COR-L47 (cell line): ENCODE measurements at places on chromosomes 3 and 15.

GRCh38 chr3:71407823-71408222 is 175.7 kb downstream of the FOXP1 start:
- no peak for DNase-seq

DNA sequence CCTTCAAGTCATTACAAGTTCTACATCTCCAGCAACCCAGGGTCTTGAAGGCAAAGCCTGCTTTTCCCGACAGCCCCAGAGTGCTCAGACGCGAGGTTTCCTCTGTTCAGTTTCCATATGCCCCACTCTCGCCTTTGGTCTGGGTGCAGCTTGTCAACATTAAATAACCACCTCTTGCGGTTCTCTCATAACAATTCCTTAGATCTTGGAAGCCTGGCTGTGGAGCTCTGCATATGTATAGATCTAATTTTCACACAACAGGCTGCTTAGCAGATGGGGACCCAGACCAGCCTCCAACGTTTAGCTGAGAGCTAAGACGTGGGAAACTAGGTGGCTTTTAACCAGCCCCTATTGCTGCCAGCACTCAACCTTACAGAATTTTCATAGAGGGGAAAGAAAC is 295.5 kb downstream of the RPLP1 start:
- no peak for DNase-seq

DNA sequence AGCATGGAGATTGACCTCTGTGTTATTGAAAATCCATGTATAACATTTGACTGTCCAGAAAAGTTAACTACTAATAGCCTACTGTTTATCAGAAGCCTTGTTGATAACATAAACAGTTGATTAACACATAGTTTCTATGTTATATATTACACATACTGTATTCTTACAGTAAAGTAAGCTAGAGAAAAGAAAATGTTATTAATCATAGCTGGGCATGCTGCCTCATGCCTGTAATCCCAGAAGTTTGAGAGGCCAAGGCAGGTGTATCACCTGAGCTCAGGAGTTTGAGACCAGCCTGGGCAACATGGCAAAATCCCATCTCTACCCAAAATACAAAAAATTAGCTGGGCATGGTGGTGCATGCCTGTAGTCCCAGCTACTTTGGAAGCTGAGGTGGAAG is 163.3 kb downstream of the EPHA6 start:
- no peak for DNase-seq

- DNase-seq, result no peak
These were observed 164.0 kb upstream of the NR2F2 start for GRCh38 chr15:96166223-96167200.

DNA sequence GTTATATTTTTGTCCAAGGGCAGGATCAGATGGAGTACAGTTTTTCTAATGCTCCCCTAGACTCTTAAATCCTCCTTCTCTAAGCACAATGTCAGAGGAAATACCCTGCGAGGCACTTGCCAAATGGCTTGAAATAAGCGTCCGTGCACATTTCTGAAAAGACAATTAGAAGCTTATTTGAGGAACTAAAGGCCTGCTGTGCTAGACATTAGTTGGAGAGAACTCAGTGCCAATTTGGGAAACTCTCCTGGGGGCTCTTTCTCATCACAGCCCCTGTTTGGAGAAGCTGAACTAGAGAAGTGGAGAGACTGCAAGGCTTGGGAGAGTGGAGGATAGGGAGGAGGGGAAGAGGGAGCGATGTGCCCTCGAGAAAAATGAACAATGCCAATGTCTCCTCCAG is 247.6 kb upstream of the C2CD4B start:
- no peak for DNase-seq

DNA sequence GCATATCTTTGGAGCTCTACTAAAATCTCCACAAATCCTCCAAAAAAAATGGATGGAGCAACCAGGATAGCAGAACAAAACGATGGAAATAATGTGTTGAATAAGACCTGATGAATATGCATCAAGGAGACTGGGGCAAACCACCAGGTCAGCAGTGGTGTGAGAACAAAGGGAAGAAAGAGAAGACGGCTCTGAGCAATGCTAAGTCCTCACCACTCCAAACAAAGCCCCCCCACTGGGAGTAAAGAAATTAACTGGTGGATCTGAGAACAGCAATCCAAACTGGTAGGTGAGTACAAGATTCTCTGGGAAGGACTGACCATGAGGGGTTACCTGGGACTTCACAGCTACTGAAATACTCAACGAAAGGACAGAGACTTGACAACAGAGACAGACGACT is 977.3 kb downstream of the TBL1XR1 start:
- DNase-seq, result no peak

GRCh38 chr3:49013738-49014660 is 4.4 kb downstream of the DALRD3 start:
- DNase-seq, result no peak

GRCh38 chr15:90529011-90529370 is 732 bp upstream of the CRTC3 start:
- no peak for DNase-seq

- no peak for DNase-seq
These were observed 59.5 kb downstream of the SNRK start for GRCh38 chr3:43345877-43346276.

DNA sequence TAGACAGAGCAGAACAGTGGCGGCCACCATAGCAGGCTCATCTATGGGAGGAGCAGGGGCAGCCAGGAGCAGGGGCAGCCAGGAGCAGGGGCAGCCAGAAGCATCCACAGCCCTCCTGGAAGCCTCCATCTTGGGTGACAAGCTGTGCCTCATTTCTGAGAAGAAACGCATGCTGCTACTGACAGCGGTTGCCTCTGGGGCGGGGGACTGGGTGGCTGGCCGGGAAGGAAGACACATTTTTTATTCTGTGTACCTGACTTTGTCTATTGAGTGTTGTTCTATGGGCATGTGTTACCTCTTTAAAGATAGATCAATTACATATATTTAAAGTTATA is 71.5 kb upstream of the KLF13 start:
- DNase-seq, result no peak

DNA sequence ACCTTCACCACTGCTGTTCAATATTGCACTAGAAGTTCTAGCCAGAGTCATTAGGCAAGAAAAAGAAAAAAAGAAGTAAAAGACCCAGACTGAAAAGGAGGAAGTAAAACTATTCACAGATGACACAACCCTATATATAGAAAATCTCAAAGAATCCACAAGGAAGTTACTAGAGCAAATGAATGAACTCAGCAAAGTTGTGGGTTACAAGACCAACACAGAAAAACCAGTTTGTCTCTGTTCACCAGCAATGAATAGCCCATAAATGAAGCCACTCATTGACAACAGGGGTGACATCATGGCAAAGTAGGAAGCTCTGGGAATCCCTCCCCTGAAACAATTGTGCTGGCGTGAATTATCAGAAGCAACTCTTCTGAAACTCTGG is 4.6 kb downstream of the CFAP100 start:
- no peak for DNase-seq

DNA sequence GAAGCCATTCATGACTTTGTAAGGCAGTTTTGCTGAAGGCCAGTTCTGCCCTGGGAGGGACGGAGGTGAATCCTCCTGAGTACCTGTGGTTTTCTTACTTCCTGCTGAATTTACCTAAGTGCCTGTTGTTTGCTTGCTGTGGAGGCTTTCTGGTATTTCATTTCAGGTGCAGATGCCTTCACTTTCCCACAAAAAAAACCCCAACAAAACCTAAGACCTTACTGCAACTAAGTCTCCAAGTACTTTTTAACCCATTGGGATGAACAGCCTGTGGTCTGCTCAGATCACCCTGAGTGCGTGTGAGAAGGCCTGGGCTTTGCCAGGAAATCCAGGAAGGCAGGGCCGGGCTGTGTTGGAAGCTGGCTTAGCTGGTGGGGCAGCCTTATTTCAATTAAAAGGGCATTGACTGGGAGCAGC is 65.3 kb downstream of the IGF1R start:
- DNase-seq, result no peak

DNA sequence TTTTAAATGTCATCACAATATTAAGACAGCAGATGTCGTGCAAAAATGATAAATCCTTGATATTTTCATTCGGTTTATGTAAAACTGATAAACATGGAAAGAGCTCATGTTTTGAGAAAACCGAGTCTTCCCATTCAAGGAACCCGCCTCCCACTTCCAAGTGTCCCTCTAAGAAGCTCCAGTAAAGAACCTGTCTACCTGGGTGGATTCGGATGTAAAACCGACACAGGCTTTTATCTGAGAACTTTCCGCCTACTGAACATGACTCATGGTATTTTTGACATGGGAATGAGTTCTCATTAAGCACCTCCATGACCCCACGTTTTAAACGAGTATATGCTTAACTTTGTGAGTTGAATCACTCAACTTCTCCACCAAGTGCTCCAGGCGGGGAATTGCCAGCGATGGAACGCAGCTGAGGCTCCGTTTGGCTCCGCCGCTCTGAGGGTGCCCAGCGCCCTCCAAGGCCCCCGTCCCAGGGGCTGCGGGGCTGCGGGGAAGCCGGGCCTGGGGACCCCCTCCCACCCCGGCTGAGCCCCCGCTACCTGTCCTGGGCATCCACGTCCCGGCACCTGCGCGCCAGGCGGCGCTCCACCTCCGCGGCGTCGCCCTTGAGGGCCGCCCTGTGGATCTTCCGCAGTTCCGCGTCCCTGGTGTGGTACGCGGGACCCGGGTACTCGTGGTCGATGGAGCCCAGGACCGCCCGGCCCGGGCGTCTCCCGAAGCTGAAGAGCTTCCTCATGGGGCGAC is 119.9 kb downstream of the LMLN start:
- peak; percentile 13 for DNase-seq

DNA sequence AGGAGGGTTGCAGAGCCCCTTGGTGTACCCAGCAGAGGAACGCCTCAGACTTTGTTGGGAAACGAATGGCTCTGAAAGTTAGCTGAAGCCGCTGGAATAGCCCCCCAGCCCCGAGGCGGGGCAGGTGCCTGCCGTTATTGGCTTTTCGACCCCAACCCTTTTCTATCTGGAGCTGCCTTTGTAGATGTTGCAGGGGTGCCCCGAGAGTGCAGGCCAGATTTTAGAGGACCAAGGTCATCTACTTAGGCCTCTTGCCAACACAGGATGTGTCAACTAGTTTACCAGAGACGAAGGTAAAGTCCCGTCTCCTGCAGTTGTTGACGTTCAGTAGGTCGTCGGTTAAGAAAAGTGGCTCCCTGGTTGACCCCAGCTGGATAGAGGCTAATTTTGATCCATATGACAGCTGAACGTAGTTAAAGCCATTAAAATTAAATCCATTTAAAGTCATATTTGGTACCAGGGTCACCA is 579 bp upstream of the UBE3A start:
- DNase-seq, result peak; percentile 19

- DNase-seq, result peak; percentile 43
These were observed 215.3 kb downstream of the ROBO2 start for GRCh38 chr3:77254967-77255831.

GRCh38 chr3:15347737-15348110 is 15.3 kb upstream of the SH3BP5 start:
- no peak for DNase-seq

GRCh38 chr15:40534371-40534770 is 30.5 kb downstream of the CCDC32 start:
- no peak for DNase-seq

DNA sequence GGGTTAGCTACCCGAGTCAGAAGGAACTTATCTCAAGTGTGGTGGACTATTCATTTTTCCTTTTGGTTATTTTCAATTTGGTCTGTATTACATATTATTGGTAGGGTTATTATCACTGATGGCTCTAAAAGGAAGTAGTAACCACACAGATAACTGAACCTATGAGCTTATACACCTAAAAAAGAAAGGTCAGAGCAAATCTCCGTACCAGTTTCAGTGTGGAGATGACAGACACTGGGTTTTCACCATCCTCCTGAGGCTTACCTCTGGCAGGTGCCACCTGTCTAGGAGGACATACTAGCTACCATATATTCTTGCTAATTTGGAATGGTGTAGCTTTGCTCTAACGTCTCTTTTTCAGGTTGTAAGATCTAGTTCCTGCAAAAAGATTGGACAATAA is 10.2 kb downstream of the GAP43 start:
- no peak for DNase-seq

- peak; percentile 7 for DNase-seq
These were observed 410.5 kb upstream of the CADM2 start for GRCh38 chr3:84547971-84548970.

- DNase-seq, result no peak
These were observed 98.7 kb downstream of the PLD1 start for GRCh38 chr3:171711461-171712170.

DNA sequence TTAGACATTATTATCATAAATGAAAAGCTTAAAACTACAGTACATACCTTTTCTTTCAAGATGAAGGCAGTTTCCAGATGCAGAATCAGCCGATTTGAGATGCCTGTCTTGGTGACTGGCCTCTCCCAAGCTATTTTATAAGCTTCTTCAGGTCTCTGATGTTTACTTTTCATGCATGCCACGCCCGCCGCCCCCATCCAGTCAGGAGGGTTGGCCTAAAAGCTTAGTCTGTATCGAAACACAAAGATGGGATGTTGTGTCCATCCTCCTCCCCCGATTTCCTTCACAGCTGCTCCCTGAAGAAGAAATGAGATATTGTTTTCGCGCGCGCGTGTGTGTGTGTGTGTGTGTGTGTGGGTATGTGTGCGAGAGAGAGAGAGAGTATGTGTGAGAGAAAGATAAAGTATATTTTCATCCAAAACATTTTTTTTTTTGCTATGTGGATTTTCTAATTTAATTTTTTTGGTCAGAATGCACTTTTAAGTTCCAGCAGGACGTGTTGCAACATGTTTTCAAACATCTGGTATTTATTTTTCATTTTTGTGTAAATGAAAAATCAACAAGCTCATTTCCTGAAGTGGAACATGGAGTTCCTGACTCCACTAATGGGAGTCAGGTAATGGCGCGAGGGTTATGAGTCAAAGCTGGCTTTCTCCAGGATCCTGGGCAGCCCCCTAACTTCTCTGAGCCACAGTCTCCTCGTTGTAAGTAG is at the start of gene APOD:
TSS of gene APOD (minus strand) at position 110 of the 712 bp plus-strand sequence. CDS start 4,479 bp downstream, outside the sequence.
- DNase-seq, result no peak

DNA sequence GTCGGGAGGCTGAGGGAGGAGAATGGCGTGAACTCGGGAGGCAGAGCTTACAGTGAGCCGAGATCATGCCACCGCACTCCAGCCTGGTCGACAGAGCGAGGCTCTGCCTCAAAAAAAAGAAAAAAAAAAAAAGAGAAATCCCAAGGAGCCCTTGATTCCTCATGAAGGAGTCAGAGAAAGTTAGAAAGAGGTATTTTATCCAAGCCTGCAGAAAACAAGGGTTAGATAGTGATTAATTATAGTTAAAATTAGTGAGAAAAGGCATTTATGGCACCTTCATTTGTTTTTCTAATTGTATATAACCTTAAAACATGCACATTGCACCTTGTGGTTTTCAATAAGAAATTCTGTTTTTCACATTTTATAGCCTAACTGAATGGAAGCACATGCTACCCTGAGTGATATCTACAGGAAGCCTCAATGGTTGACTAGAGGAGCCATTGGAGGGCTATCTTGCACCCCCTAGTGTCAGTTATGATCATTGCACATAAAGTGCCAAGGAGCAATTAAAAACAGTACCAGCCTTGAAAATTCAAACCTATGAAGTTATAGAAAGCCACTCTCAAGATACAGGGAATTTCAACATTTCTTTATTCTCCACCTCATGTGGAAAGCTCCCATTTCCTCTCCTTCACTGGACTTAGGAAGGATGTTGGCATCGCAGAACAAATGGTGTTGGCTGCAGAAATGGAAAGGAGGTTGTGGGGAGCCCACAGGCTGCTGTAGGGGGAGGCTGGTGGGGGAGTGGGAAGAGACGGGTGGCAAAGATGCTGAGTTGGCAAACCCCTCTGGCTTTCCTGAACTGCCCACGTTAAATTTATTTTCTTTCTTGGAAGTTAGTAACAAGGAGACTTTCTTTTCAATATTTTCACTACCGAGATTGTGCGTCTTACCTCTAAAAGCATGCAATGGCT is 48.5 kb downstream of the ITGA11 start:
- DNase-seq, result peak; percentile 17
